Stimulated activated CD4-positive, alpha-beta T cell treated with anti-CD3 and anti-CD28 coated beads, Interleukin-4, amount 100 ng/mL, for 24 hours (primary cell): ENCODE measurements at places on chromosomes 3 and 15.

GRCh38 chr3:145716519-145716918 lies 444.5 kb downstream of the PLOD2 start:
- no peak for DNase-seq

GRCh38 chr15:62093809-62094208 lies 27.0 kb downstream of the C2CD4A start:
- DNase-seq = no peak

GRCh38 chr3:133246119-133246518 lies 153.7 kb upstream of the BFSP2 start:
- no peak for DNase-seq

DNA sequence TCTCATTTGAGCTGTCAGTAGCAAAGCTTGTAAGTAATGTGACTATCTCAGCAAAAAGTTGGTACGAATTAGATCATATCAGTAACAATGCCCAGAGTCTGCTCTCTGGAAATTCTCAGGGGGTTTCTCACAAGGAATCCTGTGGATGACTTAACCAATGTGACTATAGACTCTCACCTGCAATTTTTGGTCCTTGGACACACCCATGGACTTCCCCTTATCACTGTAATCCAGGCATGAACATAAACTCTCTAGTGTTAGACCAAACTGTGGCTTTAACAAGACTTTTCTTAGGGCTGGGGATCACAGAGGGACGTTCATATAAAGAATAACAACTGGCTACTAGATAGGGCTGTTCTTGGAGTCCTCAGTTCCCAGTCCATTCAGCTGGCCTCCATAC lies 3.9 kb upstream of the ZNF80 start:
- DNase-seq = no peak

DNA sequence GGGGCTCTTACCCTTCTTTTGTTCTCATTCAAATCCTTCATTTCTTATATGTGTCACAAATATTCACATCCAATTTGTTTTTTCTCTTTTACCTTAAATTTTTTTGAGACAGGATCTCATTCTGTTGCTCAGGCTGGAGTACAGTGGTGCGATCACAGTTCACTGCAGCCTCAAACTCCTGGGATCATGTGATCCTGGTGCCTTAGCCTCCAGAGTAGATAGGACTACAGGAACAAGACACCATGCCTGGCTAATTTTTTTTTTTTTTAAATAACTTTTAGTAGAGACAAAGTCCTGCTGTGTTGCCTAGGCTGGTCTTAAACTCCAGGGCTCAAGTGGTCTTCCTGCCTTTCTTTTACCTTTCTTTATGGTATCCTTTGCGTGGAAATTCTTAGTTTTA lies 66.5 kb downstream of the POLR2M start:
- DNase-seq = no peak

- no peak for DNase-seq
Observed at GRCh38 chr3:175199961-175200360, 340.8 kb downstream of the NAALADL2 start.

GRCh38 chr15:67359431-67360079 lies 105.0 kb downstream of the IQCH start:
- DNase-seq = no peak

DNA sequence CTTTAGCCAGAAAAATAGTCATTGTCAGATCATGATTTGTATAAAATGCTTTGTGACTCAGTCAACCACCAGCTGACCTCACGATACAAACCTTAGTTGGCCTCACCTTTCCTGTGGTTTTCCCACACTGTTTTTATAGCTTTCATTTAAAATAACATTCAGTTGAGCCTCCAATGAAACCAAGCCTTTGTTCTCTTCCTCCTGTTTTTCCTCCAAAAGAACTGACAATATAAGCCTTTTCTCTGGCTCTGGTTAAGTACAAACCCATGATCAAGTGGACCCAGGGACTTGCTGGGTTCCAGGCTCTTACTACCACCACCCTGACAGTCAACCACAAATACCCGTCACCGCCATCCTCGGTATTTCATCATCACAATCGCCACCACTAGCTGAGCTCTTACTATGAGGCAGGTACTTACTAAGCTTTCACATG lies 81.7 kb downstream of the TAMM41 start:
- DNase-seq = peak; percentile 30

GRCh38 chr3:161489395-161489794 lies 7.2 kb upstream of the OTOL1 start:
- DNase-seq = no peak

- no peak for DNase-seq
Observed at GRCh38 chr3:66200786-66201185, 20.0 kb upstream of the SLC25A26 start.

DNA sequence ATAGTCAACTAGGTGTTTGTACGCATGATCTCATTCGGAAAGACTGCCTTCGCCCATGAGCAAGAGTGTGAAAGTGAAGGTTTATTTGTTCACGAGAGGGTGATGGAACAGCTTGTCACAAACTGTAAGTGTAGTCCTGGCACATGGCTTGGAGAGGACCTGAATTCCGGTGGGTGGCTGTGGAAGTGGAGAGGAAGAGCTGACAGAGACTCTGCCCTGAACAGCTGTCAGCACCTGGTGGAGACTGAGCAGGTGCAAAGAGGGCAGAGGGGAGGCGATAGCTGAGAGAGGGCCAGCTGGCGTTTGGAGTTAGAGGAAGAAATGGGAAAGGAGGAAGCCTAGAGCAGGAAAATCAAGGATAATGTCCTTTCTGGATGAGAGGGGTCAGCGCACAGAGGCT lies 155.7 kb downstream of the EEFSEC start:
- DNase-seq = no peak

GRCh38 chr15:86743283-86743903 lies 663.7 kb downstream of the AGBL1 start:
- peak; percentile 71 for DNase-seq

DNA sequence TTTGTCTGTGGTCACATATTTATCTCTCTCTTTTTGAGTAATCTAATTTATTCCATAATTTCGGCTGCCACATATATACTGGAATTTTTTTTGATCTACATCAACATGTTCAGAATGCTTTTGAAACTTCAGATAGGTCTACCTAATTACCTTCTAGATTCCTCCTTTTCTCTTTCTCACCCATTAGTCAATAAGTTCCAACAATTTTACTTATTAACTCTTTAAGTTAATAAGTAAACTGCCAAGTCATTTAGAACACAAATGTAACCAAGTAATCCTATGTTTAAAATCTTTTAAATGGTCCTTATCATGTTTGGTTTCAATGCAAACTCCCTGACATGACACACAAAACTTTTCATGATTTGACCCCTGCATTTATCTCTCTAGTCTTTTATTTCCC lies 410.5 kb downstream of the UNC13C start:
- DNase-seq = no peak

- no peak for DNase-seq
Observed at GRCh38 chr3:25427155-25427554, 908 bp upstream of the RARB start.

DNA sequence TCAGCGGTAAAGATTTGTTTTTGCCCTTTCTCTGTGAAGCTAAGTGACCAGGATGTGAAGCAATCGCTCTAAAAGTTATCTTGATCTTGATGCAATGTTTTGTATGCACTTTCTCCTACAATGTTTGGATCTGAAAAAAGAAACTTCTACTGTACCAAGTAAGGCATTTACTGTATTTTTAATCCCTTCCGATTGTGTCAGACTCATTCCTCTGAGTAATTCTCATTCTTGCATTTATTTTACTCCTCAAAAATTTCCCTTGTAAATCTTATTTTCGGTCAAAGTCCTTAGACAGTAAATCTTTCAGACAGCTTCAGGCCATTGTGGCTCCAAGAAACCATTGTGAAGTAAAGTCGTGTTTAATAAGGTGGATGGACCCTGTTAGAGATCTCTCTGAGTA lies 141.9 kb downstream of the TP63 start:
- DNase-seq = no peak

DNA sequence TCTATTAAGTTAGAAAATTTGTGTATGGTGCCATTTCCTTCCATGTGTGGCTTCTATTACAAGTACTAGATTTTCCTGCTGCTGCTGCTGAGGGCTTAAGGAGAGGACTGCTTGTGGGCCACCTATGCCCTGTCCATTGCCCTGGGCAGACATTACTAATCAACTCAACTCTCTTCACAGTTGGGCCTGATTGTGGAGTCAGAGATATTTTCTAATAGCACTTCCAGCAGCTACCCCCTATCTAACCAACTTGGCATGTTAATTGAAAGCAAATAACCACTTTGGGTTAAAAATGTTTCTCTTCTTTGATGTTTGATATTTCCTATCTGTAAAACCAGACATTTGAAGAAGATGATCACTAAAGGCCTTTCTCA lies 242.0 kb downstream of the EDEM1 start:
- DNase-seq = no peak

DNA sequence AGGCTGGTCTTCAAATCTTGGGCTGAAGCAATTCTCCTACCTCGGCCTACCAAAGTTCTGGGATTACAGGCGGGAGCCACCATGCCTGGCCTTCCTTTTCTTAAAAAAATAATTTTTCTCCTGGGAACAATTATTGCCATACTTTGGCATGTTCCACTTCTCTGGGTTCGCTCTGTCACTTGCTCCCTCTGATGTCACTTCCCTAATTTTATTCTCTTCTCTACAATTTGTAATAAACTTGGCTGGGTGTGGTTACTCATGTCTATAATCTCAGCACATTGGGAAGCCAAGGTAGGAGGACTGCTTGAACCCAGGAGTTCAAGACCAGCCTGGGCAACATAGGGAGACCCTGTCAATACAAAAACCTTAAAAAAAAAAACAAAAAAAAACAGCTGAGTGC lies 6.1 kb upstream of the IMPDH2 start:
- no peak for DNase-seq

GRCh38 chr3:42988566-42988965 lies 9.5 kb downstream of the GASK1A start:
- DNase-seq = no peak

GRCh38 chr3:185929192-185930151 lies 8.3 kb downstream of the TRA2B start:
- no peak for DNase-seq

GRCh38 chr15:89002830-89003229 lies 85.4 kb upstream of the ABHD2 start:
- no peak for DNase-seq

GRCh38 chr15:38093931-38094330 lies 158.7 kb upstream of the SPRED1 start:
- no peak for DNase-seq

- DNase-seq = no peak
Observed at GRCh38 chr15:36879568-36880222, 220.7 kb downstream of the MEIS2 start.

GRCh38 chr3:18208856-18209255 lies 216.3 kb downstream of the SATB1 start:
- no peak for DNase-seq

DNA sequence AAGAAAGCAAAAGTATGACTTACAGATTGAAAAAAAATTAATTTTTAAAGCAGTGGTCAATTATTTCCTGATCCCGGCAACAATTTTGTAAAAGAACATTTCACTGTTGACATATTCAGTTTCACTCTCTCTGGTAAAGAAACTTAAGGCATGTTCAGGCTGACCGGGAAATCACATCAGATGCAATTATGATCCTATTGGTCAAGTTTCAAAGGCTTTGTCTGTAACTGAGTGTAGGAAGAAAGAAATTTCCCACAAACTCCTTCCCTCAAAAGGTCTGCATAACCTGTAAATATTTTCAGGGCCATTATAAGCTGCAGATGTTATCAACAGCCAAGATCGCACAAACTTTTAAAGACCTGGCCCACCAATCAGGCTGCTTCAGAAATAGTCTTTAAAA lies 205.4 kb upstream of the IGF1R start:
- DNase-seq = no peak
